ENCODE measurements at places on chromosomes 5 and 9.

GRCh38 chr5:143796125-143796524, 15.8 kb upstream of the HMHB1 start:
- DNase-seq = no peak

DNA sequence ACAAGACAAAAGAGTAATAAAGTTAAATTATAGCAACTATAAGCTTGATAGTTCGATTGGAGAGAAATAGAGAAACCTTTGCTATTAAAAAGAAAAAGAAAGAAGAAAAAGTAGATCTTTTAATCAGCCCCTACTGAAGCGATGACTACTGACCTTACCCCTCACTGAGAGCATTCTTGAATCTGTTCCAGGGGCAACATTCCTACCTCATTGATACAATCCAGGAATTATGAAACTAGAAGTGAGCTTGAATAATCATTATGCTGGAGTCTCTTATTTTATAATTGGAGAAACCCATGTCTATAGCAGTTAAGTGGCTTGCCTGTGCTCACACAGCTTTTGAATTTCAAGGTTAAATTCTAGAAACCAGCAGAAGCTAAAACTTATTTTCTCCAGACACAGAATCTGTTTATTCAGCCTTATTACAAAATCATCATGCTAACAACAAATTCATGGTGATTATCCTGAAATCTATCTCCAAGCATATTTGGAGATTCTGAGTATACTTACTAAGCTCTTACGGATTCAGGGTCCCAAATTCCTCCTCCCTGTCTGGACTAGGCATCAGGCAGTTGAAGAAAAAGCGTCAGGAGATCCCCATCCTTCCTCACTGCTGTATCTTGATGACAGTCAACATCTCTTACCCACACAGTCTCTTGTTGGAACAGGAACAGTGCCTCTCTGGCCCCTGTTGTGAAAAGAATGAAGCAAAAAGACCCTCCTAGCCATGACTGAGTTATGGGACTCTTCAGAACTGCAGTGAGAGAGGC, 547.6 kb upstream of the WWC1 start:
- no peak for DNase-seq

DNA sequence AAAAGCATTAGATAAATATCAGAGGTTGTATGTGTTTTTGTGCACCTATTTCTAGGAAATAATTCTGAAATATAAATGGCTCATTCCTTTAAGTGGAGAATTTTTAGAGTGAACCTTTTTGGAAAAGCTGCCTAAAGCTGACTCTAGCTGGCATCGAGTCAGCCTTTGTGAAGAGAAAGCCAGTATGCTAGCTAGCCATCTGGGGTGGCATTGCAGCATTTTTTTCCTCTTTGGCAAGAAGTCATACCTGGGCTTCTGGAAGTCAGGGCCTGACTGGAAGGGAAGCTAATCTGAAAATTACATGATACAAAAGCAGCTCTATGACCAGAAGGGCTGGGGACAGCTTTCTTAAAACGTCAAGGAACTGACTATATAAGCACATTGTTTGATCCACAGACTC, 19.7 kb downstream of the ANP32B start:
- DNase-seq = no peak

DNA sequence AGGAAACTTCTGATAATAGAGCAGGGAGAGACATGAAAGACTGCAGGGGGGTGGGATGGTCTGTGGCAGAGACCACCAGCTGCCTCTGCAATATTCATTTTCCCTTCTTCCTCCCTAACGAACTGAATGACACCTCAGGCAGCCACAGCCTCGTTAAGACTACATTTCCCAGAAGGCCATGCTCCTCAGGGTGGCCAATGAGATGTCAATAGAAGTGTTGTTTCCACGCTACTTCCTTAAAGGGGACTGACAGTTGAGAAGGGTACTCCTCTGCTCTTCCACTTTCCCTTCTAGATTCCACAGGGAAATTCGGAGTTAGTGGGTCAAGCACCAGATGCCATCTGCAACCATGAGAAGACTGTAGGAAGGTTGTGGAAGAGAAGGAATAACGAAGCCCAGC, 52.0 kb upstream of the DAPK1 start:
- peak; percentile 50 for DNase-seq

- DNase-seq = no peak
Observed at GRCh38 chr5:74288038-74288437, 352.5 kb downstream of the ENC1 start.

DNA sequence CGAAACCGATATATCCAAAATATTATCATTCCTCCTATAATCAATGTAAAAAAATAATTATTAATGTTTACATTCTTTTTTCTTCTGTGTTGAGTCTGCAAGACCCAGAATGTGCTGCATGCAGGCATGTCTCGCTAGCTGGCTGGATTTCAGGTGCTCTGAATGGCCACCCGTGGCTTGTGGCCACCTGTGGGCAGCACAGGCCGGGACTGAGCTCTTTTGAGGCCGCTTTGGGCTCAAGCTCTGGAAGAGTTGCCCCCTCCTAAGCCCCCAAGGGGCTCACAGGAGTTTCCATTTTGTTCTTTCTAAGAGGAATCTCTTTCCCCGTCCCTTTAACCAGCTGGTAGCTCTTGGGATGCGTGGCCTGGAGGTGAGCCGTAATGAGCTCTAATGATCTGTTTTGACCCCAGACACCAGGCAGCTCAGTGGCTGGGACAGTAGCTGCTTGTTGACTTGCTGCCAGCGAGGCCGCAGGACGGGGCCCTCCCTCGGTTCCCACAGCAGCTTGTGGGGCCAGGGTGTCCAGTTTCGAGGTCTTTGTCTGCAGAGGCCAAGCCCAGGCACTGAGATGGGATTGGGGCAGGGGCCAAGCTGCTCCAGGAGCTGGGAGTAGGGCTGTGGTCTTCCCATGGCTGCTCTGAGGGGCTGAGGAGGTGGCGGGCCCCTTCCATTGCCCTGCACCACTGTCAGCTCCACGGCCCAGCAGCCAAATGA, 20.8 kb downstream of the ASS1 start:
- DNase-seq = no peak

- no peak for DNase-seq
Observed at GRCh38 chr5:1724822-1725602, 74.6 kb downstream of the MRPL36 start.

- DNase-seq = no peak
Observed at GRCh38 chr5:180082633-180083420, 11.3 kb upstream of the RNF130 start.

DNA sequence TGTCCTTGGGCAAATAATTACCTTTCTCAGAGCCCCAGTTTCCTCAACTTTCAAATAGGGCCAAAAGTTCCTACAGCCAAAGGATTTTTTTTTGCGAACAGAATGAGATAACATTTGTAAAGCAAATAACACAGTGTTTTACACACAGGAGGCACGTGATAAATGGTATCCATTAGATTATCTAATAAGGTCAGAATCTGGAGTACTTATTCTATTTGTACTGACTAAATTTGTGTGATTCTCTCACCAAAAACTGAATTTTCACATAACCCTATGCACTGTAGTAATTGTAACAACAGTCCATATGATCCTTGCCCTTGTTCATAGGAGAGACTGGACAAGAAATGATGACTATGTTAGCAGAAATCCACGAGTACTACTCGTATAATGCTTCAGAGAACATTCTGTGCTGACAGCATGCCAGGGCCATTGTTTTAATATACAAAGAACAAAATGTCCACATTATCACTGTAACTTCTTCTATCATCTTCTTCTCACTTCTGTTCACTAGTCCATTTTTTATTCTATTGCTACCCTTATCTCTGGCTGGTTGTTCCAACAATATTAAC, 13.9 kb upstream of the FEM1C start:
- DNase-seq = no peak

DNA sequence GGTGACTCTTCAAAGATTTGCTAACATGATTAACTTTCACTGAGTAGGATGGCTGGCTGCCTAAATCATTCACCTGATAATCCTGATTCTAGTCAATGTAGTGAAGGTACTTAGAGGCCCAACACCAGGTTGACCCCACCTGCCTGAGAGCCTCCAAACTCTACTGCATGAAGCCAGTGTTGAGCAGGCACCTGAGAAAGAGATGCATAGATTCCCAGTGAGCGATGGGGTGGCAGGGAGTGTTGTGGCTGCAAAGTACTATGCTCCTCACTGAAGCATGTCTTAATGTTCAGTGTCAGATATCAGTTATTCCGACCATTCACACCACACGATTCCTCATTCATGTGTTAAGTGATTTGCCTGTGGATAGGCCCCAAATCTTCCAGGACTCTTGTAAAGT, 804.4 kb downstream of the TLE4 start:
- no peak for DNase-seq

DNA sequence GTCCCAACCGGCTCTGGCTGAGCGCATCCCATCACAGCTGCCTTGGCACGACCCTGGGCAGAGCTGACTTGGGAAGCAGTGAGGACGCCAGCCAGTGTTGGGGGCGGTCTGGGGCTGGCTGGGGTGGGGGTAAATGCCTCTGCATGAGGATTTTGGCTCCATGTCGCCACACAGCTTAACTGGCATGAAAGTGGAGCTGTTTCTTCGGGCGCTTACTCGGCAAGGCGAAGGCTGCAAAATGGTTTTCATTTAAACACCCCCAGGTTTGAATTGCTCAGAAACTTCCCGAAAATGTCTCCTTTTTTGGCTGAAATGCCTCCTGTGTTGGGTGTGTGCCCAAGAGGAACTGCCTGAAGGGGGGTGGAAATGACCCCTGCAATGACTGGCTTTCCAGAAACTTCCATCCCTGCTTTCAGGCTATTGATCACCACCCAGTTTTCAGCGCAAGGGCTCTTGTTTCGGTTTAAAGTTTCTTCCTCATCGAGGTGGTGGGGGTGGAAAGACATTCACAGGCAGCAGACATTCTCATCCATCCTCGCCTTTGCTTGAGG, 38.3 kb downstream of the PTGES start:
- no peak for DNase-seq

GRCh38 chr9:126687930-126688461, 74.3 kb downstream of the LMX1B start:
- no peak for DNase-seq

DNA sequence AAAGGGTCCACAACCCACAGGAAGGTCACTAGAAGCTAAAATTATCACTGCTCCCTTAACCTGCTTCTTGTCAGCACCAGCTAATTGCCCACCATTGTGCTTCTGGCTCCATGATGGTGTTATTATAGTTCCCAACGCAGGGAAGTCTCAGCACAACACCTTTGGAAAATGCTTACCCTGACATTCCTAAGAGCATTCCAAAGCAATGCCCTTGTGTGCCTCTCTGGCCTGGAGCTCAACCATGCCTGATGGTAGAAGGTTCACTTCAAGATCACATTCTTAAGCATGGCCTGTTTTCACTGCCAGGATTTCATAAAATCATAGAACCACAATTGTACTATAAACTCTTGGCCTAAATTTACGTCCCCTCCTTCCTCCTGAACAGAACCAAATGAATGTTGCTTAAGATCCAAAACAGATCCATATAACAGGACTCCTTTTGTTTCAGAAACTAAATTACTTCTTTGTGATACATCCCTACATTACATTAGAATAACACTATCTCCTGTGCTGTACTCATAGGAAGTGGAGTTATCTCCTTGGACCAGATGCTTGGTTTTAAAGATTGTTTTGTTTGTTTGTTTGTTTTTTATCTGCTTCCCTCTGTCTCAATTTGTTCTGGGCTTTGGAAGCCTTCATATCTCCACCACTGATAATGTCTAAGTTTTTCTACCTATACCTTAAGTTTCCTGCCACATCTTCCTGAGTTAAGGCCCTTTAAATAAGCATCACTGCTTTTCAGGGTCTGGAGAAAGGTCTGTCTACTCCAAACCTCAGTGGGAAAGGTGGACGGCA, 32.1 kb downstream of the ARL15 start:
- DNase-seq = no peak

GRCh38 chr9:69107771-69108170, 66.3 kb upstream of the TJP2 start:
- no peak for DNase-seq

GRCh38 chr5:101751105-101751504, 545.0 kb downstream of the SLCO4C1 start:
- no peak for DNase-seq
